Hippocampal formation (tissue), 2 donors: ENCODE measurements at places on chromosomes 2 and 18.

GRCh38 chr2:233112776-233113452 lies 52.8 kb downstream of the INPP5D start:
- no peak for DNase-seq

DNA sequence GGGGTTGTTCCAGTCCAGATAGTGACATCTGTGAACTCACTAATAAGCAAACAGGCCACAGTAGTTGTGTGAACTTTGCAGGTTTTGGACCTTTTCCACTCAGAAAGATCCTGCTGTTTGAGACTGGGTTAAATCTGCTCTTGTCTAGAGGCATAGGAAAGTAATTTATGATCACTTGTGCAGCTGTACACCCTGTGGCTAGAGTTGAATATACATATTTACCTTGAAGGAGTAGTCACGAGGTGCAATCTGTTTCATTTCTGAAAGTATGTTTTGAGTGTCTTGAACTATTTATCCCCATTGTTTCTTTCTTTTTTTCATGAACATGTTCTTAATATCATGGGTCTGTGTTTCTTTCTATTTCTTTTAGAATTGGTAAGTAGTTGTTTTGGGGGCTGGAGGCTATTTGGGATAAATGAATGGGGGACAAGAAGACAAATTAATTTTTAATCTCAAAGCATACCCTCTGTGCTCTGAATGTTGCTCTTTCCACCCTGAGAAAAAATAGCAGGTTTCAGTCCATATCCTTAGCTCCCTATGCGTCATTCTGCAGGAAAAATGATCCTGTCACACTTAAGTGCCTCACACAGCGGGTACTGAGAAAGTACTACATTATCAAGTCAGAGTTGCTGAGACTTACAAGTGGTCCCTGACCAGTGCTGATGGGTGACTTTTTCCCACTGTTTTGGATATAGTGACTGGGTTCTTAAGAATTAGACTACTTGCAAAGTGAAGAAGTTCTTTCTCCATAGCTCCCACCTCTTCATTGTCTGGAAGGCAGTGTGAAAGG lies 28.2 kb downstream of the DCC start:
- DNase-seq, result no peak

- DNase-seq, result peak; percentile 15
Measured at GRCh38 chr2:32262105-32262504, 2.6 kb downstream of the NLRC4 start.

DNA sequence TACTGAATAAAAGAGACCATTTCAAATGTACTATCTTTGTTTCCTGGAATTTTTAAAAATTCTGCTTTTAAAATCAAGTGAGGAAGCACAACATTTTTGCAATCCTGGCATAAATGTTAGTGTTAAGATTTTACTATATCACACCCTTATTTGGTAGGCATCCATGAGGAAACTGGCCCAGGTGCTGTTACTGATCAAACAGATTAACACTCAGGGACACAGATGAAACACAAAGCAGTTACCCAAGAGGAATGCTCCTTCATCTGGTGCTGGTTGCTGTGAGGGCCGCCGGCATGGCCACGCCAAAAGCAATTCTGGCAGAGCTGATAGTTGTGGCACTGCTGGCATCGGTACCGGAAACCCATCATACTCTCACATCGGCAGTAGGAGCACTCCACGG lies 96.8 kb downstream of the DTNB start:
- no peak for DNase-seq

DNA sequence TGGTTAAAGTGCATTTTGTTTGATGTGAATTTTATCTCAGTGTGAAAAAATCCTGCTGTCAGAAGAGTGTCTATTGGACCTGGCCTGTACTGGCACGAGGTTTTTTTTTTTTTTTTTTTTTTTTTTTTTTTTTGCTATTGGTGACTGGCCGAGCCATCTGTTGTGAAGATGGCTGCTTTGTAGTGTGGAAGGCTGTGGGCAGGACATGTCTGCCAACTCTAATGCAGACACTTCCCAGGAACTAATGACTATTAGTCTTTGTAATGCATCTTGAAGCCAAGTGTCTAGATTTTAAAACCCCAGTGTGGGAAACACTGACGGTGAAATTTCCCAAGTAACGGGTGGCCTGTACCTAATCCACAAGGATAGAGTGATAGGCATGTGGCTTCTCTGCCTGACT lies 34.3 kb downstream of the ZAP70 start:
- no peak for DNase-seq

DNA sequence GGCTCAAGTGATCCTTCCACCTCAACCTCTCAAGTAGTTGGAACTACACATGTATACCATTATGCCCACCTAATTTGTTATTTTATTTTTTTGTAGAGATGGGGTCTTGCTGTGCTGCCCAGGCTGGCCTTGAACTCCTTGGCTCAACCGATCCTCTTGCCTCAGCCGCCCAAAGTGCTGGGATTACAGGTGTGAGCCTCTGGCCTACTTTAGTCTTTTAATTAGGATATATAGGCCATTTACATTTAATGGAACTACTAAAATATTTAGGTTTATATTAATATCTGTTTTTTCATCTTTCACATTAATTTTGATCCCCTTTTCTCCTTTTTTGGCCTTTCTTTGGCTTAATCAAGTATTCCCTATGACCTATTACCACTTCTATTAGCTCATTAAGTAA lies 95.7 kb upstream of the OSR1 start:
- DNase-seq, result no peak

- DNase-seq, result no peak
Measured at GRCh38 chr2:201358684-201359083, 1.5 kb upstream of the FLACC1 start.

DNA sequence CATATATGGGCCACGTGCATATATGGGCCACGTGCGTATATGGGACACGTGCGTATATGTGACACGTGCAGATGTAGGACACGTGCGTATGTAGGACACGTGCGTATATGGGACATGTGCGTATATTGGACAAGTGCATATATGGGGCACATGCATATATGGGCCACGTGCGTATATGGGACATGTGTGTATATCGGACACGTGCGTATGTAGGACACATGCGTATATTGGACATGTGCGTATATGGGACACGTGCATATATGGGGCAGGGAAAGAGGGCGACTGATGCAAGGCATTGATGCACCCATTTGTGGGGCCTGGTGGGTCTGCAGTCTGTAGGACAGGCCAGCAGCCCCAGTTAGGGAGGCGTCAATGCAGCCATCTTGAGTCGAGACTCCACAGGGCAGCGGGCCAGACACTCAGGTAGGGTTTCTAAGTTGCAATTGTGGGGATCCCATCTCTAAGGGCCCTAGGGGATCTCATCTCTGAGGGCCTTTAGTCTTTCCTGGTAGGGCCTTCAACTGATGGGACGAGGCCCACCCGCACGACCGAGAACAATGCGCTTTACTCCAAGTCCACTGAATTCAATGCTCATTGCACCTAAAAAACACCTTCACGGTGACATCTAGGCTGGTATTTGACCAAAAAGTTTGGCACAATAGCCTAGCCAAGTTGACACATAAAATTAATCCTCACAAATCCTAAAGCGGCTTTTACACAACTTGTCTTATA lies 92.3 kb upstream of the ZNF516 start:
- DNase-seq, result no peak

GRCh38 chr2:101199251-101199791 lies 48.1 kb upstream of the TBC1D8 start:
- no peak for DNase-seq
